Right renal pelvis (tissue), 4 donors: ENCODE measurements at places on chromosomes 2 and 18. TPM values are rescaled to one million over a fixed set of nuclear protein-coding genes. Genes with fewer than 3 reads are reported as not detected.

- DNase-seq, result peak; percentile 41
Observed at GRCh38 chr2:7377916-7378569, 460.8 kb downstream of the RNF144A start.

GRCh38 chr18:22422909-22423548 lies 5.3 kb upstream of the CTAGE1 start:
- no peak for DNase-seq

GRCh38 chr2:199317646-199318045 lies 140.1 kb downstream of the SATB2 start:
- DNase-seq, result no peak

DNA sequence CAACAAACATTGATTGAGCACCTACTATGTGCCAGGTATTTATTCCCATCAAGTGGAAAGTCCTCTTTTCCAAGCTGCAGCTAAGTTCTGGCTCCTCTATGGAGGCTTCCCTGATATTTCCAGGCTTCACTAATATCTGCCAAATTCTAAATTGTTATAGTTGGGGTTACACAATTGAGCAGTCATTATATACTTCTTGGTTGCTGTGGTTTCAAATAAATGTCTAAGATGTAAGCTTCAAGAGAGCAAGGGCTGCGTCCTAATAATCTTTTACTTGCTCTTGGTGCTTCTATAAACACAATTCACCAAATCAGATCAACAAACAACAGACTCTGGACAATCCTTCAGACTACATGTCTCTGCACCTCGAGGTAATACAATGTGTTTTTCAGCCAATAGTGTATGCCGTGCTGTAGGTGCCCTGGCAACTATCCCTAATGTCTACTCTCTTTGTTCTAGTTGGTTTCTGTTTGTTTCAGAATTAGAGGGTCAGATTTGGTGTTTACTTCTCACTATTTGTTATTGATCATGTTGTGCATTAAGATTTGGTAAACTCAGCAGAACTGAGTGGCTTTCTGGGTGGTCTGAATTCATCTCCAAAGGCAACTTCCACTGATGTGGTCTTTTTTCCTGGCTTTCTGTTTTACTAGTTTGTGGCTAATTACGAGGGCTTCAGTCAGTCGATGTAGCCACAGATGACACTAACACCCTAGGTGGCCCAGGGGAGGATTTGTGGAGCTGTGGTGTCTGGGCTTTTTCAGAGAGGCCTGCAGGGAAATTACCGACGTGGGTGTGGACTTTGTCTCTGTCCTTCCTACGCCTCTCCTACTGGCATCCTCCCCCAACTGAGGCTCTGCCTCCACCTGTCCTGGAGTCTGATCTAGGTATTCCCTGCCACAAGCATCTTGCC lies 50.4 kb downstream of the CDCA7 start:
- DNase-seq, result no peak

- no peak for DNase-seq
Observed at GRCh38 chr18:70366670-70367069, 77.8 kb downstream of the SOCS6 start.

Gene SLC4A5
- 2.4 TPM for polyA plus RNA-seq

DNA sequence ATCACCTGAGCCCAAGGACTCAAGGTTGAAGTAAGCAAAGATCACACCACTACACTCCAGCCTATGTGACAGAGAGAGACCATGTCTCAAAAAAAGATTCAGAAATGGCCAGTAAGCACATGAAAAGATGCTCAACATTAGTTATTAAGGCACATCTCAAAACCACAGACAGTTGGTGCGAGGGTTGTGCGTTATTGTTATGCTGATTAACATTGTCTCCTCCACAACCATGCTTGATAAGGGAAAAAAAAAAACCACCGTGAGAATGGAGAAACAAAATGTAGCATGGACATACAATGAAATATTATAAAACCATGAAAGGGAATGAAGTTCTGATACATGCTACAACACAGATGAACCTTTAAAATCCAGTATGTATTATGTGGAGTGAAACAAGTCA lies 27.3 kb downstream of the MOB4 start:
- no peak for DNase-seq

Gene LHCGR
- polyA plus RNA-seq, result 0.18 TPM

Gene LDLRAD4
- 11.5 TPM for polyA plus RNA-seq

GRCh38 chr2:56128235-56128634 lies 55.6 kb upstream of the CCDC85A start:
- DNase-seq, result no peak

Gene HTR2B
- 14.6 TPM for polyA plus RNA-seq

Gene RAX
- not detected for polyA plus RNA-seq

GRCh38 chr2:61905372-61906185 lies at the start of gene COMMD1:
TSS of gene COMMD1 (plus strand) at chr2:61905674. CDS start at chr2:61905679, 5 bp downstream.
- DNase-seq, result no peak

Gene AGAP1
- polyA plus RNA-seq, result 20.4 TPM
